Skeletal muscle cell (primary cell): ENCODE measurements at places on chromosomes 7 and 10.

DNA sequence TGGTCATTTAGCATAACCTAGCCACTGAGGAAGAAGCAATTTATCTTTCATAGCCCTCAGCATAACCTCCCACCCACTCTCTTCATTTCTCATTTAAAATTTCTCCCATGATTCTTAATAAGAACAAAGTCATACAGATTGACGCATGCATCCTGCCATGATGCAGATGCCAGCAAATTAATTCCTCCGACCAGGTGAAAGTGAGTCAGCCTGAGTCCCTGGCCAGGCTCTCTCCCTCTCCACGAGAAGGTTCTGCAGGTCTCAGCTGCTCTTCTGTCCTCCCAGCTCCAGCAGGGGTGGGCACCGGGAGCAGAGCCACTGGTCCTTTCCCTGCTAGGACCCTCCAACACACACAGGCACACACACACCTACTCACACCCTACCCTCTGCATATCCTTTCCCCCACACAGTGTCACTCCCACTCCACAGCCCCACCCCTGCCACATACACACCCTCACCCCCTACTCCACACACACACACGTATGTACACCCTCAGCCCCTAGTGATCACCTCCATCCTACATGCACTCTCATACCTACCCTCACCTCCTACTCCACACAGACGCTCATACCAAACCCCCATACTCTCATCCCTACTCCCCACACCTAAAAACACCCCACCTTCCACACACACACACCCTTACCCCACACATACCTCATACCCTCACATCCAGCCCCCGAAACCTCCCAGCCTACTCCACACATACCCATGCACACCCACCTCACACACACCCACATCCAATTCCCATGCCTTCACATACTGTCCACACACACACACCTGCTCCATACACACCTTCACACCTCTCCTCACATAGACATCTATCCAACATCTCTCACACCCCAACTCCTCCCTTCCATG, 78.0 kb downstream of the FAM13C start:
- DNase-seq, result no peak

DNA sequence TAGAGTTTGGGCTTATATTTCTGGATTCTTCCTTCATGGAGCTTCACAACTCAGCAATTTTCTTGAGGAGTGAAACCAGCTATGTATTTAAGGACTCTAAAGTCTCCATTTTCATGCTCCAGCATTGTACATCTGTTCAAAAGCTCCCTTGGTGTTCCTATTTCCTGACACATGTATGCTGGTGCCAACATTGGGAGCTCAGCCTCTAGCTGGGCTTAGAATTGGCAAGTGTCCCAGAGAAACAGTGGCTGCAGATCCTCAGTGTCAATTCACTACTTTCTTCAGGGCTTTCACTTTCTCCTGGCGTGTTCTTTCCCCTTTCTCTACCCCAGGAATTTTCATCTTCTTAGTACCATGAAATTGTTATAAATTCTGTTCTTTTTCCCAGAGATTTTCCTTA, 103.1 kb downstream of the ZNF467 start:
- peak; percentile 36 for DNase-seq

- DNase-seq, result no peak
Measured at GRCh38 chr7:130475776-130476175, 16.1 kb upstream of the MEST start.

GRCh38 chr7:101841328-101841727, 23.9 kb downstream of the CUX1 start:
- DNase-seq, result no peak

DNA sequence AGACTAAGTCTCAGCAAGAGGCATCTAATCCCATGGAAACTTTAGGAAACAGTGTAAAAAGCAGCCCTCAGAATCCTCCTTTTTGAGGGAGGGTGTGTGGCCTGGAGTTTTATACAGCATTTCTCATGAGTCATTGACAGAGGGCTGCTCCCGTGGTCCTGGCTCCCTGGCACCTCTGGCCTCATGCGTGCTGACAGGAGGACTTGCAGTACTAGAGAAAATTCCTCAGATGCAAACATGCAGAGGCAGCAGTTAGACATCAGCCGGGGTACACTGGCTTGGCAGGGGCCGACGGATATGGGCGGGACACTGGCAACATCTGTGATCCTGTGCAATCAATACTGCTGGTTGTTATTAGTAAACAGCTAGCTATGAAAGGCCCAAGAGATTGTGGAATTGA, 925.1 kb upstream of the CELF2 start:
- DNase-seq, result peak; percentile 49

DNA sequence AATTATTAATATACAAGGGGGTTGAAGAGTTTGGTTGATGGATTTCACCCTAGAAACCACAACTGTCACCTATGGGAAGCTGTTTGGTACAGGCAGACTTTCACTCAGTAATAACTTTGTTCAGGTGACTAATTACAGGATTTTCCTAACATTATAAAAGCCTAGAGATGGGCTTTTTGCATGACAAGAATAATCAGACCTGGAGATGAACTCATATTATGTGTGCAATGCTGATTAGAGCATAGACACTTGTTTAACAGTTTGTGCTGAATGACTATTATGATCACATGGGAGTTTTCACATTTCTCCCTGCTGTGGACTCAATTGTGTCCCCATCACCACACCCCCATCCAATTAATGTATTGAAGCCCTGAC, 90.2 kb upstream of the STEAP4 start:
- DNase-seq, result no peak

GRCh38 chr7:98970016-98970615, 91.8 kb downstream of the TRRAP start:
- no peak for DNase-seq

DNA sequence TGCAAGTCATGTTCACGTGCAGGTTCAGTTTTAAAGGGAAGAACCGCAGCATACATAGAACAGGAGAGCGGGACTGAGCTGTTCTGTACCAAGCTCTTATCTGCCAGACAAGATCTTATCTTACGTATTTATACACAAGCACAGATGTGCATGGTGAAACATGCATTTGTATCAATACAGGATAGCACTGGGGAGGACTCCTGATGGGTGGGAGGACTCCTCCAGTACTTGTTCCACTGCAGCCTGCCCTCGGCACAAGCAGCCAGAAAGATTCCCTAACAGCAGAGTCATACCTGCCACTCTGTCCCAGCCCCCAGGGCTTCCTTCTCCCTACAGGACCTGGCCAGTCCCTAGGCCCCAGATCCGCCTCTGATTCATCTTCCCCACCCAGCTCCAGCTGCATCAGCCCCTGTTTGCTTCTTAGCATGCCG, 13.2 kb upstream of the PRKCQ start:
- no peak for DNase-seq

DNA sequence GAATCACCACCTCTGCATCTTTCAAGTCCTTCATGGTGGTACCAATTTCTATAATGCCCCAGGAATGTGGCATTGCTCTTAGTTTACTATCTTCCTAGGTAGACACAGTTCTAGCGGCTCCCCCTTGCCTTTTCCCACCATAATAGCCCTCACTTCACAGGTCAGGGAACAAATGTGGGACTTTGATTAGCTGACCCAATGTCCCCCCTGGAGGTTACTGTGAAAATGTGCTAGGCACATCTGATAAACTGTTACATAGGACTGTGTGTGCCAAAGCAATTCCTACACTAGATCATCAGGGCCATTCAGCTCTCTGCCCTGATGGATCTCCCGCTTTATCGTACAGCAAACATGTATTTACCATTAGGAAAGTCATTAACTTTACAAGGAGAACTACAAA, 94.0 kb downstream of the TWIST1 start:
- no peak for DNase-seq

- DNase-seq, result no peak
Measured at GRCh38 chr10:79105150-79105739, 36.5 kb downstream of the ZMIZ1 start.

- DNase-seq, result no peak
Measured at GRCh38 chr7:150947761-150948651, 30.1 kb downstream of the KCNH2 start.

- DNase-seq, result no peak
Measured at GRCh38 chr7:104628017-104628416, 299.6 kb downstream of the LHFPL3 start.
